Natural killer cell (primary cell): ENCODE measurements at places on chromosomes 12 and 14.

- DNase-seq, result no peak
Measured at GRCh38 chr14:24534286-24534685, 26.2 kb upstream of the CMA1 start.

GRCh38 chr12:65823513-65824375 lies 539 bp upstream of the HMGA2 start:
- DNase-seq, result peak; percentile 15

GRCh38 chr12:110743571-110744093 lies 941 bp upstream of the PPP1CC start:
- no peak for DNase-seq

DNA sequence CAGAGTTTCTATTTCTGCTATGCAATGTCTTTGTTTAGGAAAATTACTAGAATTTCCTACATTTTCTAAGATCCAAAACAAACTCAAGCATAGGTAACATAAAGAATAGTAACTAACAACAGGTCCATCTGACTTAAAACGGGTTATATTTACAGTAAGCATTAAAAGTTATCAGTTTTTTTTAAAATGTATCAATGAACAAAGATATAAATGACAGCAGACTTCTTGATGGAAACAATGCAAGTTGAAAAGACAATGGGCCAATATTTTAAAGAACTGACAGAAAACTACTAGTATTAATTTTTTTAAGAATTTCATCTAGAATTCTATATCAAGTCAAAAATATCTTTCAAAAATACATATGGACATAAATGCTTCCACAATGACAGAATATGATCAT lies 367.1 kb upstream of the MGAT4C start:
- DNase-seq, result no peak

DNA sequence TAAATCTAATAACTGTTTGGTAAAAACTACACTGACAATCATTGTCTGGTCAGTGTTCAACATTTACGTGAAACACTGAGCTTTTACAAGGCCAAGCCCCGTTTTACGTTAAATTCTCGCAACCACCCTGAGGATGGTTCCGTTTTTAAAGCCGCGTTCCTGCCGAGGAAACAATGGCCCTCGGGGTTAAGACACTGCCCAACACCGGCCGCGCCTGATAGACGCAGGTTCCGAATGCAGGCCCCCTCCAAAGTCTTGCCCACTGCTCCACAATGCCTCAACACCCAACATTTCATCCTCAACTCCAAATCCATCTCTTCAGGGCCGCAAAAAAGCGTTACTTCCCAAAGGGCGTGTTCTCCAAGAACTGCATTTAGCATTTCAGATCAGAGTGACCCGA lies 953 bp upstream of the SNRPF start:
- no peak for DNase-seq

DNA sequence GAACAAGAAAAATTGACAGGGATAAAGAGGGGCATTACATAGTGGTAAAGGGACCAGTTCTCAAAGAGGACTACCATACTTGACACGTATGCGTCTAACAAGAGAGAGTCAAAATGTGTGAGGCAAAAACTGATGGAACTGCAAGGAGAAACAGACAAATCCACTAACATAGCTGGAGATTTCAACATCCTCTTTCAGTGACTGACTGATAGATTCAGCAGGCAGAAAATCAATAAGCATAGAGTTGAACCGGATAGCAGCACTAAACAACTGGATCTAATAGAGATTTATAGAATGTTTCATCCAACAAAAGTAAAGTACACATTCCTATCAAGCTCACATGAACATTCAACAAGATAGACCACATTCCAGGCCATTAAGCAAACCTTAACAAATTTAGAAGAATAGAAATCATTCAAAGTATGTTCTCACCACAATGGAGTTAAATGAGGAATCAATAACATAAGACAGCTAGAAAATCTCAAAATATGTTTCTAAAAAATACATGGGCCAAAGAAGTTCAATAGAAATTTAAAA lies 16.1 kb upstream of the CRACR2A start:
- no peak for DNase-seq
